Naive thymus-derived CD4-positive, alpha-beta T cell (primary cell): ENCODE measurements at places on chromosomes 1 and 21. TPM values are rescaled to one million over a fixed set of nuclear protein-coding genes. Genes with fewer than 3 reads are reported as not detected.

Gene SPRR2A
- not detected for total RNA-seq

Gene RAVER2
- 0.87 TPM for total RNA-seq

Gene C1orf115
- total RNA-seq: 0.17 and 0.25 TPM in 2 replicates

Gene PGLYRP4
- not detected for total RNA-seq

Gene CRP
- total RNA-seq: not detected

Gene SLC2A5
- not detected for total RNA-seq

Gene FAM43B
- total RNA-seq: not detected

Gene PROX1
- not detected for total RNA-seq

Gene GBP1
- total RNA-seq: 33.4 TPM

Gene OLIG1
- 0.34 TPM for total RNA-seq

Gene TMEM222
- 38.2 and 43.3 TPM in 2 replicates for total RNA-seq

Gene ASAP3
- total RNA-seq: 1.5 TPM

Gene S100A16
- total RNA-seq: not detected

Gene FBLIM1
- total RNA-seq: 0.27 TPM

Gene DNAH14
- total RNA-seq: 0.13 and 0.24 TPM in 2 replicates

Gene OR2M3
- total RNA-seq: not detected

Gene GPR153
- 0.27 TPM for total RNA-seq

Gene FCGR1A
- not detected for total RNA-seq

Gene KLHDC7A
- 0.15 TPM for total RNA-seq

Gene ERVH48-1
- 0.42 TPM for total RNA-seq

Gene C1orf226
- 0.24 TPM for total RNA-seq

Gene HUNK
- total RNA-seq: 0.30 TPM

Gene ERICH3
- total RNA-seq: not detected

Gene CBS
- total RNA-seq: 0.40 TPM

Gene CD1C
- not detected in 2 replicates for total RNA-seq

Gene JMJD4
- 25.1 and 26.3 TPM in 2 replicates for total RNA-seq

Gene POTED
- not detected for total RNA-seq

Gene HES5
- not detected in 2 replicates for total RNA-seq
